ENCODE measurements at places on chromosomes 5 and 9.

- DNase-seq: no peak
Measured at GRCh38 chr5:160092960-160093707, 26.1 kb downstream of the PWWP2A start.

DNA sequence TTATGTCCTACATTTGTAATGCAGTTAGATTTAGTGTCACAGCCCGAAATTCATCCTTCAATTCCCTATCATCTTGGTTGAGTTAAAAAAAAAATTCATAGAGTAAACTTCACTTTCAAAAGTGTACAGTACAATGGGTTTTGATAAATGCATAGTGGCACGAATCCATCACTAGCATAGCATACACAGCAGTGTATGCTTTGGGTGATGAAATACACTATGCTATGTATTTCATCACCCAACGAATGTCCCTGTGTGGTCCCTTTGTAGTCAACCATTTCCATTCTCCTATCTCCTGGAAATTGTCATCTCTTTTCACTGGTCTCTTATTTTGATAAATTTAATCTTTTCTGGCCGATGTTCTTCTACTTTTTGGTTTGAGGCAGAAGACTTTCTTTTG lies 129.4 kb upstream of the BASP1 start:
- no peak for DNase-seq

GRCh38 chr9:38768351-38768761 lies 48.4 kb upstream of the FAM240B start:
- no peak for DNase-seq

GRCh38 chr5:133440467-133441115 lies 171.8 kb downstream of the FSTL4 start:
- DNase-seq: no peak

DNA sequence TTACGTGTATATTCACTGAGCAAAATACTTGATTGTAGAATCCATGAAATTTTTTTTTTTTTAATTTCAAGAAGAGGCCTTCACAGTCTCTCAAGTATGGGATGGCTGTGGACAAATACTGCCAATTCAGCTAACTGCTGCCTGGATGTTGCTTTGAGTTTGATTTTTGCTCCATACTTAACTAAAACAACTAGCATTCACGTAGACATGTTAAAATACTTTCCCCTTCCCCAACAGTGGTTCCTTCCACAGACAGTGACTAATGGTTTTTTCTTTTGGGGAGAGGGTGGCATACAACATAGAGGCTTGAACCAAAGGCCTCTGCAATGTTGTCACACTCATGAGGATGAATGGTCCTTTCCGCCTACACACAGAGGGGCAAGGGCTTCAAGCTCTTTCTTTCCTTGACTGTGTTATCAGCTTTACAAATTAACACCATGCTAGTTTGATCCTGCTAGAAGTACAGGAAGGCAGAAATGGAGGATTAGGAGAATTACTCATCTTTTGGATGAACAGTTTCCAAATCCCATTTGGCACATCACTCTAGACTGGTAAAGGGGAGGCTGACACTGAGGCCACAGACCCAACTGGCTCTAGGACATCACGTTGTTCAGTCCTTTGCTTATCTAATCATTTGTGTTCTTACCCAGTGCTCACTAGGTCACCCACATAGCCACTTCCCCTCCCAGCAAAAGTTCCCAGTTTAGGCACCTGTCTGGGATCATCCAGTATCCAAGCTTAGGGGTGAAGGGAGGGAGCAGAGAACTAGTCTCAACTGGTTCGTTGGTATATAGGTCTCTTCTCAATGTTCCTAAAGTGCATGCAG lies 1.8 kb upstream of the LEAP2 start:
- no peak for DNase-seq

DNA sequence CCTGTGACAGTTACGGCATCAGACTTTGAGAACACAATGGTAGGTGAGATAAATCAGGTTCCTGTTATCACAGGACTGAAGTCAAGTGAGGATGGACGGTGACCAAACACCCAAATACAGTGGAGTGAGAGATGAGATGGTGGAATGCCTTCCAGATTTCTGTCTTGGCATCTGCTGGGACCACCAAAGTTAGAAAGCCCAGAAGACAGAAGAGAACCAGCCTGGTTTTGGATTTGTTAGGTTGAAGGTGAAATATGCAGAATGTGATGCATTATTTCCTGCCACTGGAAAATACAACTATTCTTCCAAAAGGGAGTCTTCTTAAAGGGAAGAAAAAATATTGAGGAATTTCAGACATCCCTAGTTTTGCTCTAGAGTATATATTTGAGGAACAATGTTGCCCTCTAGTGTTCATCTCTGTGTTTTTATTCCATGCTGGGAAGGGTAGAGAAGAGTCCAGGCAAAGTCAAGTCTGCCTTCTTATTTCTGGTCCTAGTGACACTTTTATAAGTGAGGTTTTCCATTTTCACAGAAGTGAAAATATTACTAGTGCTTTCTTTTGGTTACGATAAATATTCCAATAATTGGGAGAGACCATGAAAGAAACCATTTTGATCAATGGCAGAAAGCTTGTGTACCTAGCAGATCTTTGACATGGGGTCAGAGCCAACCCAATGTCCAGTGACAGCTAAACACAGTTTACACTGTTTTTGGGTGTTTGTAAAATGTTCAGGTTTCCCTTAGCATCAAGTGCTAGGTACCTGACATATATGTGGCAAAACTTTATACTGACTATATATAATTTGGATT lies 142.3 kb upstream of the ANKH start:
- DNase-seq: no peak

DNA sequence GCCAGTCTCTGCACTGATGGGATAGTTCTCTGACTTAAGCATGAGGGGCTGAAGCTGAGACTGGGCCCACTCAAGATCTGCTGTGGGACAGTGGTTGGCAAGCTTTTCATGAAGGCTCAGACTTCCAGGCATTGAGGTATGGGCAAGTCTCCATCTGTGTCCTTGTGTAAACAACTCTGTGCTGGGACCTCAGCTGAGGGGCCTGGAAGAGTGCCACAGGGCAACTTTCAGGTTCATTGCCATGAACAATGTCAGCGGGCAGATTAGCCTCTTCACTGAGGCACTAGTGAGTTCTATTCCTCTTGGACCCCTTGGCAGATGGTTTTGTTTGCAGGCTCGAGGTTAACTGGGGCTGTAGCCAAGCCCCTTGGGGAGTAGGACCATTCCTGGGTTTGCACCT lies 127.1 kb downstream of the MRPS30 start:
- DNase-seq: no peak

- DNase-seq: no peak
Measured at GRCh38 chr5:152329207-152329606, 75.9 kb downstream of the NMUR2 start.

- no peak for DNase-seq
Measured at GRCh38 chr9:23598994-23599393, 227.0 kb downstream of the ELAVL2 start.

Measured in H9 (cell line).